ENCODE measurements at places on chromosomes 4 and X.

DNA sequence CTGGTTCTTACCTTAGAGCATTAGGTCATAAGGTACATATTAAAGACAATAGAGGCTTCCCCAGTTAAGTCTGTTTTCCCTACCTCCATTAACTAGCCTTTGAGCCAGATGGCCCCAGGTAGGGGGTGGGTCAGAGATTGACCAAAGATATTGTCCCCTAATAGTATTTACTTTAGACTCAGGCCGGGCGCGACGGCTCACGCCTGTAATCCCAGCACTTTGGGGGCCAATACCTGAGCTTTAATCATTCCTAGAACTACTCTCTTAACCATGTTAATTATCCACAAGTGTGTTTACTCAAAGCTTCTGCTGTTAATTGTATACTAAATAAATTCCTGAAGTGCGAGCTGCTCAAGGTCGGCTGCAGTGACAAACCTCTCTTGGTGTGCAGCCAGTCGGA is 28.0 kb upstream of the AMBN start:
- no peak for DNase-seq

- DNase-seq: no peak
These were observed 15.8 kb upstream of the RBMX start for GRCh38 chrX:136896121-136896914.

DNA sequence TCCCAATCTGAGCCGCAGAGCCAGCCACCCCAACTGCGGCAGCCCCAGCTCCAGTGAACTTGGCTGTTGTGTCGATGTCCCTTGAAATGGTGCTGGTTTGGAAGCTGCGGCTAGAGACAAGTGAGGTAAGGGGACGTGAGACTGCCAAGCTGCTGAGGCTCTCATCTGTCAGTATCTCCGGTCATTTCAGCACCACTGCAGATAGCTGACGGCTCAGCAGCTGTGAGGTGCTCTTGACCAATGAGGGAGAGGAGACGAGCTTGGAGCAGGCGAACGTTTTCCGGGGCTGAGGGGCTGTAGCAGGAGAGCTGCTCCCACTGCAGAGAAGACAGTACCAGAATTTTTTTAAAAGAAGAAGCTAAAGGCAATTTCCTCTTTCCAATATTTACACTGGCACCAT is 175.5 kb upstream of the CASK start:
- DNase-seq: no peak

- DNase-seq: no peak
These were observed 34.7 kb downstream of the IL13RA1 start for GRCh38 chrX:118761939-118762707.

DNA sequence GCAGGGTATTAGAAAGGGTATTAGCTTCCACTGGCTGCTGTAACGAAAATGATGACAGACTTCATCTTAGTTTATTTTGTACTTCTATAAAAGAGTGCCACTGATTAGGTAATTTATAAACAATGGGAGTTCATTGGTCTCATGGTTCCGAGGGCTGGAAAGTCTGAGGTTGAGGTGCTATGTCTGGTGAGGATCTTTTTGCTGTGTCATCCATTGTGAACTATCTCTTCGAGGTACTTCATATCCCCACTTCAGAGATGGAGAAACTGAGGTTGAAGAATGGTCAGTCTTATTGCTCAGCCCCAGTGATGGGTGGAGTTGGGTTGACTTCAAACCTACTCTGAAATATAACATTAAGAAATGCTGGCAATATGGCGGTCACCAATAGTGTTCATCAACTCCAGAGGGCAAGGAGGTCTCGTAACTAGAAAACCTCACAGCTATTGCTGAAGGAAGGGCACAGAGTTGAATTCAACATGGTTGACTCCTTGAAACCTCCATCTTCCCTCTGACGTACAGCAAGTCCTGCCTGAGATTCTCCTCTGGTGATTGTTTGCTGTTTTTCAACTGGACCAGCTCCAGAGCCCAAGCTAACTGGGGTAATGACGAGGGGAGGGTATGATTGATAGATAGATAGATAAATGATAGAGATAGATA is 53.6 kb upstream of the SHOX start:
- no peak for DNase-seq

DNA sequence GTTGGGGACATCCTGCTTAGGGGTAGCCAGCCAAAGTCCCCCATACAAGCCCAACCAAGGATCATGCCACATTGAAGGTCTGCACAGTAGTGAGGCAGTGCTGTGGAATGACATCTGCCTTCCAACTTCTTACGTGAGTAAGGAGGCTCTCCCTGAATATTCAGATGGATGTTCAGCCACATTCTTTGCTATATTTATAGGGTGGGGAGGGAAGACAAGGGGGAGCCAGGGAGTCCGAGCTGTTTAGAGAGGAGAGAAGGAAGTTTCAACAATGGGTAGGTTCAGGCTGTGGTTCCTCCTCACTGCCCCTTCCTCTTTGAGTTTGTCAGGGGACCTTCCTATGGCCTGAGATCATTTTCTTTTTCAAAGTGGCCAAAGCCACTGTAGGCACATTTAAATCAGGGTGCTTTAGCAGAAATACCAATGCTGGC is 29.8 kb downstream of the MSN start:
- DNase-seq: no peak

All from omental fat pad (tissue), 4 donors.